ENCODE measurements at places on chromosomes 16 and 17.

DNA sequence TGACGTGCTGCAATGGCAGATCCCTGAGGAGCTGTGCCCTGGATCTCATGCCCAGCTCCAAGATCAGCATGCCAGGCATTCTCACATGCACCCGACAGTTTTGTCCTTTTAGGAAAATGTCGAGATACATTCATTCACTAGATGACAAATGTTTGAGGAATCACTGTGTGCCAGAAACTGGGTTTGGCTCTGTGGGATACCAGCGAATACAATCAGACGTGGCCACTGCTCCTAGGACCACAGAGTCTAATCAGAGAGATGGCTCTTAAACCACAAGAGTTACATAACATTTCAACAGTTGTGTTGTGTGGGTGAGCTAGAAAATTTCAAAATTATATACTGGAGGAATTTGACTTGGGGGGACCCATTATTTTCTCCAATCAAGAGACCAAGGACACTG, 579.7 kb downstream of the CDH13 start:
- no peak for DNase-seq

DNA sequence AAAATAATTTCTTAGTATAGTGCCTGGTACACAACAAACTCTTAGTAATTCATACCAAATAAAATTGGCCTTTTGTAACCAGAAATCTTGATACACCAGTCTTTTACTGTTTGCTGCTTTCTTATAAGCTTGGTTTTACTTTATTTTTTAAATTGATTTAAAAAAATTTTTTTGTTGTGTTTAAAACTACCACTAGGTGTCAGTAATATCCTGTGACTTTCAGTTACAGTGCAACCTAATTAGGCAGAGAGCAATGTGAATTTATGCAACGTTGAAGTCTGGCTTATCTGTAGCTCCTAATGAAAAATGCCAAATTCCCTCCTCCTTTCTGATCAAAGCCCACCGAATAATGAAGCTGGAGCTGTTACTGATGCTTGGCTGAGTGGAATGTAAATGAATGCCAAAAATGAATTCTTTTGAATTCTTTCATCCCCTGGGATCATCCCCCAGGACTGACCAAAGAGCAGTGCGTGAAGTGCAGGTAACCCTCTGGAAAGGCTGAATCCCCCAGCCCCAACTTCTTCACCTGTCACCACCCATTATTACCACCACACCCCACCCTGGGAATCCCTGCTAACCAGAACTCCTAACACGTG, 3.8 kb downstream of the ERCC4 start:
- peak; percentile 79 for DNase-seq

DNA sequence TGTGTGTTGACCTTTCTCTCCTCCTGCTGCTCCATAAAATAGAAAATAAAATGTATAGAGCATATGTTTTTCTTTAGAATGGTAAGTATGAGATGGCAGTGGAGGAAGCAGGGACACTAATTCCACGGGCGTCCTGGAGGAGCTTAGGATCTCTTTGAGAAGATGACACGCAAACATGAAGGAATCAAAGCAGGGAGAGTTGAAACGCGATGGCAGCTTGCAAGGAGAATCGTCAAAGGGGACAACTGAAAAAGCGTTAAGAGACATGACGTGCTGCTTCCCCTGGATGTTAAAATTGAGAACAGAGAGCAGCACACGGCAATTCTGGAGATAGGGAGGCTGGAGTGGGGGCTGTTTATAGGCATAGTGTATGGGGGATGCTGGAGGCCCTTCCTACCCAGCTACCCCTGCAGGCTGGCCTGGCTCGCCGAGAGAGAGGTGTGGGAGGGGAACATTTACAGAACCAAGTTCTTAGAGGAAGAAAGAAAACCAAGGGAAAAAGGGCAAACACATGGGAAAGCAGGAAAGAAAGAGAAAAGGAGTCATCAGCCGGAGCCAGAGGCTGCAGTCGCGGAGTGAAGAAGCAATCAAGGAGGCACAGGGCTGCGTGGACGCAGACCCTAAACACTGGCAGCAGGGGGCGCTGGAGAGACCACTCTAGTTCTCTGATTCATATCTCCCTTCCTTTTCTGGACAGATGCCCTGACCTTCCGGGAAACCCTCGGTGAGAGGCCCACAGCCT, 55.8 kb downstream of the MYH13 start:
- peak; percentile 14 for DNase-seq

DNA sequence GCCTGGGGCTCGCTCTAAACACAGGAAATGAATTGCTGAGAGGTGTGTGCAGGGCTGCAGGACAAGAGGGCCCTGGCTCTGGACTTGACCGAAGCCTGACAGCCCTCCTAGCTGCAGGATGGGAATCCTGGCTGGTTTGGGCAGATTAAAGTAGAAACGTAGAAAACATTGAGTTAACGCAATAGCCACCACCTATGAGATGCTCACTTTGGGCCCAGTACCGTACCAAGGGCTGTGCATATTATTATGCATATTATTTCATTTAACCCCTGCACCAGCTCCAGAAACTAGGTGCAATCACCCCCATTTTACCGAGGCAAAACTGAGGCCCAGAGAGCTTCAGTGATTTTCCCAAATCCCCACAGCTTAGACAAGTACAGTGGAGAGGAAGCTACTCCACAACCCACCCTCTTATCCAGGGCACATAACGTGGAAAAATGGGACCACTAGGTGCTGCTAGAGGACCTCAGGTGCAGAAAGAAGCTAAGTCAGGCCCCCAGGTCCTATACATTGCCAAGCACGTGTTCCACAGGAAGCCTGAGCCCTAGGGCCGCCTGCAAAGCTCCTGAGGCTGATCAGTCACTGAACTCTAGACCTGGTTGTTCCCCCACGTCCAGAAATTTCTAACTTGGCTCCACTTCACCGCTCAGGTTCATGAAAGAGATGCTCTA, 79.2 kb downstream of the MYH11 start:
- DNase-seq, result no peak

DNA sequence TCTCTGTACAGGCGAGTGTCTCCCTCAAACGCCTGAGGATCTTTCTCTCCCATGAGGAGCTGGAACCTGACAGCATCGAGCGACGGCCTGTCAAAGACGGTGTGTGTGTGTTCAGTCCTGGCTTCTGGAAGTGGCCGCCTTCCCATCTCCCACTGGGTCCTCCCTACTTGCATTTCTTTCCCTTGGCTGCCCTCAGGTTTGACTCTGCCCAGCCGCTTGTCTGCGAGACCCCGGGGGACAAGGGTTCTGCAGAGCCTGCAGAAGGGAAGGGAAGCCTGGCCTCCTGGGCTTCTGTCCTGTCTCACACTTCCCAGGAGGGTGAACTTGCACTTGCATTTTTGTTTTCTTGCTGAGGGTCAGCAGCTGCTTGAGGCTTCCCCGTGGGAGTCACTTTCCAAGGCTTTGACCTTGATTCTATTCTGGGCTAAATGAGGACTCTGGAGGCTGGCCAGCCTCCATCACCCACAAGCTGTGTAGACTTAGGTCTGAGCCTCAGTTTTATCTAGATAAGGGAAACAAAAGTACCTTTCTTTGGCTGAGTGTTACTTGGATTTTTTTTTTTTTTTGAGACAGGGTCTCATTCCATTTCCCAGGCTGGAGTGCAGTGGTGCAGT, 122.3 kb downstream of the ABCC1 start:
- no peak for DNase-seq

DNA sequence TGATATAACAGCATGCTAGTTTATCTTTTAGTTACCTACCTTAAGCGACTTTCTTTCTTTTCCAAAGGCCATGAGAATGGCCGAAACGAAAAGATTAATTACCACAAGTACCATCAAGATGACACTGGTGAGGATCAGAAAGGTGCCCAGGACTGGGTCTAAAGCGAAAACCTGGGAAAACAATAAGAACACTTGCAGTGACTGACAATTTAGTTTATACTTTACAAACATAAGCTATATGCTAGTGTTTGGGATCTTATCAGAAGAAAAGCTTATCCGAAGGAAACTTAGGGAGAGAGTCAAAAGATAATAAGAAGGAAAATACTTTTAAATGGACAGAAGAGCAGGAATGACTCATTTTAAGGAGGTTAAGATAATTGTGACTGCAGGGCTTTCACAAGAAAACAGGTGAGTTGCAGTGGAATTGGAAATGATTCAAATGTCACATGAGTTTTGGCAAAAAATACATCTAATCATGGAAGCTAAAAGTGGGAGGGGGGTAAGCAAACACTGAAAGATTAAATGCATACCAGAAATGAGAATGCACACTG, 34.8 kb downstream of the IST1 start:
- no peak for DNase-seq

DNA sequence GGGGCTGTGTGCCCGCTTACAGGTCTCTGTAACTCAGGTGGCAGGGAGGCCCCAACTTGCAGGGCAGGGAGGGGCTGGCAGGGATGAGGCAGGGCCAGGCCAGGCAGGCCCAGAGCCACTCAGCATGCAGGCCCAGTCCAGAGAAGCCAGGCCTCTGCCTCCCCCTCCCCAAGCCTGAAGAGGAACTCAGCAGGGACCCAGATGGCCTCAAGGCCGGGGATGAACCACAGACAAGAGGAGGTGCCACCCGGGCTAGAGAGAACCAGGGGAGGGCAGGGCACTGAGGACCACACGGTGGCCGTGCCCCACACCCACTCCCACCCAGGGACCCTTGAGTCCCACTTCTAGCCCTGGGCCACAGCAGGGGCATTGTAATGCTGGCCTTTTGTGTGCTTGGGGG, 29.8 kb upstream of the EIF1 start:
- DNase-seq, result no peak

GRCh38 chr16:65579050-65579449, 457.2 kb upstream of the CDH11 start:
- DNase-seq, result no peak

DNA sequence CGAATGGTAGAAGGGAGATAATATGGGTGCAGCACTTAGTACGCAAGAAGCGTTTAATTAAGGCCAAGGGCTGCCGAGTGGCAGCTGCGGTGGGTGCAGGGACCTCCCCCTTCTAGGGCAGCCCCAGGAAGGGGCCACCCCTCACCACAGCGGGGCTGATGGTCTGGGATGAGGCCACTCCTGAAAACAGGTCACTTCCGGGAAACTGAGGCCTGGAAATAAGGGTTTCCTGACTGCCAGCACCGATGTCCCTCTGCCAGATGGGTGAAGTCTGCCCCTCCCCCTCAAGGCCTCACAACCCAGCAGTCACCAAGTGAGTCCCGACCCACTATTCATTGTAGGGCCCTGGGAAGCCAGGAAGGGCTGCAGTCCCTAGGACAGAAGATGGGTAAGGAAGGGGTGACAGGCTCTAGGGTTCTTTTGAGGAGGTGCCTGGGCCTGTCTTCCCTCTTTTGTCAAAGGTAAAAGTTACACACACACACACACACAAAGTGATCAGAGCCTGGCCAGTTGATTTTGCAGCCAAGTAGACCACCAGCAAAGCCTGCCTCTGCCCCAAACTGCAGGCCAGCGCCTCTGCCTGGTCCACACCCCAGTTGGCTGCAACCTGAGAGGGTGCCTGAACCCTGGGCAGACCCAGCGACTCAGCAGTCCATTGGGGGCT, 12.5 kb downstream of the SREBF1 start:
- no peak for DNase-seq

GRCh38 chr17:58702045-58702476, 9.7 kb downstream of the RAD51C start:
- no peak for DNase-seq

Measured in AML-193 (cell line).